ENCODE measurements at places on chromosomes 5 and 9.

GRCh38 chr9:107588393-107588792, 98.8 kb upstream of the KLF4 start:
- no peak for DNase-seq

DNA sequence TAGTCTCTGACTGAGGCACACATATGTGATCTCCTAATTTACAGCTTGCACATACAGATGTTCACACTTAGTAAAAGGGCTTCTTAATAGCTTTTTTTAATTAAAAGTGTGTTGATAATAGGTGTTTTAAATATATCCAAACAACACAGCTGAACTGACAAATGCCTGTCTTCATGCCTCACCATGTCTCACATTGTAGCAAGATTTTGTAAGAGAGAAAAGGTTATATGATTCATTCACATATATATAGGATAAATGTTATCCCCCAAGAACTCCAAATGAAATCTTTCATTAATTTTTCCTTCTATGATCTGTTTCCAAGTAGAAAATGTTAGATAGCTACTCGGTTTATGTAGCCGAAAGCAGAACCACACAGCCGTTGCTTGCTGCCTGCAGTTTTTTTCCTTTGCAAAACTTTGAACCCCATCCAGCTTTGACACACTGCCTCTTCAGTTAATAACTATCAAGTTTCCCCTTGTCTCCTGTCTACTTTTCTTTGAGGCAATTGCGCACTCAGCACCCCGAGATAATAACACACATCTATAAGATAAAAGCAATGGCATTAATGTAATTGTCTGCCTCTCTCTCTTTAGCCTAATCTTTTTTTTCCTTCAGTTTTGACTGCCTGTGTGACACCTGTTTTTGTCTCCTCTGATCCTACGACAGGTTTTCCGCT, 299.2 kb downstream of the BNC2 start:
- DNase-seq: no peak

- no peak for DNase-seq
These were observed 20.6 kb downstream of the DAP start for GRCh38 chr5:10740384-10740783.

DNA sequence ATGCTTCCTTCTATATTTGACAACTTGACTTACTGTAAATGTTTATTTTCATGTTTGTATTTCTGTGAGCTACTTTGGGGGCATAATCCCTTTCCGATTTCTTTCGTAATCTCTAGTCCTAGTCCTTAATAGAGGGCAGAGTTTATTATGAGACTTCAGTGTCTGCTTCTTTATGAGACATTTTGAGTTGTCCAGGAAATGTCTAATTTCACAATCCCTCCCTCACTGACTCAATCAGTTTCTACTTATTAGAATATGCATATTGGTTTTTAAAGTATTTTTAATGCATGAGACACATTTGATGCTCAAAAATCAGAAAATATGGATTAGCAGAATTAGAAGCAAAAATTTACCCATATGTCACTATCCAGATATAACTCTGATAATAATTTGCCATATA, 160.9 kb downstream of the FOCAD start:
- no peak for DNase-seq

- DNase-seq: no peak
These were observed 26.8 kb downstream of the ANKRD55 start for GRCh38 chr5:56206126-56206910.

DNA sequence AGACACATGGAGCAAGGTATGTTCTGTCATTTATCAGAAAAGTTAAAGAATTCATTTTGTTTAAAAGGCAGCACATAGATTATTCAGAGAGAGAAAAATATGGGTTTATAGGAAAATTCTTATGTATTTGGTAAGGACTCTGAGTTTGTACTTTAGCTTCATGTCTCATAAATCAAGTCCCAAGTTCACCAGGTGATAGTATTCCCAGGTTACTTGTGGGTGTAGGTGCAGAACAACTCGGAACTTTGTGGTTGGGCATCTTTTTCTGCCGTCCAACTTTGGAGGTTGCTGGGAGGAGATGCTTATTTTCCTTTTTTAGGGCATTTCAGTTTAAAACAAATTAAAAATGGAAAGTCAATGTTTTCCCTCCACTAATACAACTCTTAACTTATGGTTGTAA, 269.8 kb upstream of the DMRT1 start:
- no peak for DNase-seq

- no peak for DNase-seq
These were observed 2.7 kb downstream of the TNC start for GRCh38 chr9:115115117-115115880.

GRCh38 chr9:101650142-101650541, 55.4 kb upstream of the PPP3R2 start:
- no peak for DNase-seq

DNA sequence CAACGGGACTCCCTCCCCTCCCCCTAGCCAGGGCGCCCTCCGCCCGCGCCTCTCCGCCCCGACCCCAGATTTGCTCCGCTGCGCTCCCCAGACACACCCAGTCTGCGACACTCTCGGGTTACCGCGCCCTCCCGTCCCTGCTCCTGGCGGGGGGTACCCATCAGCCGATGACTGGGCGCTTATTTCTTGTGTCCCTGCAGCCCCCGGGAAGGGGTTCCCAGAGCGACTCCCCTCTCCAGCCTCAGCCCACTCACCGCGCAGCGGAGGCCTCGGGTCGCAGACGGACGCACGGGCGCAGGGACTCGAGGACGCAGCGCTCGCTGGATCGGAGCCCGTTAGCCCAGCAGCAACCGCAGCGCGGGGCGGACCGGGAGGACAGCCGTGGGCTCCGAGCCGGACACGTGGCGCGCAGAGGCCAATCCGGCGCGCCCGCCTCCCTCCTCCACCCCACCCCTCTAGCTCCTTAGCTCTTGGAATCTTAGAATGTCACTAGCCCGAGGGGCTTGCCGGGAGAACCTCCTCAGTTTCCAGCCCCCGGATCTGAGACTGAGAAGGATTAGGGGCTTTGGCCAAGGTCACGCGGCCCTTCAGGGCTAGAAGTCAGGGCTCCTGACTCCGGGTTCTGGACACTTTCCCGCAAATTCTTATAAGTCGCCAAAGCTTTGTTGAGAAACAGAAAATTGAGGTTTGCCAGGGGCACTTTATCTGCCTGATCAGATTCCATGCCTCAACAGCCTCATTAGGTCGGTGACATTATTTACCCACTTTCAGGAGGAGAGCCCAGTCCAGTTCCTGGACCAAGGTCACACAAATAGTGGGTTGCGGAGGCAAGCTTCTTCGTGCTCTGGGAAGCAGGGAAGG, at the start of gene ANXA6:
Gene ANXA6 (minus strand): TSS at position 354 of the 861 bp plus-strand sequence. CDS start 9,878 bp downstream, outside the sequence.
- DNase-seq: peak; percentile 68

GRCh38 chr5:92560698-92561401, 1020.2 kb downstream of the NR2F1-AS1 start:
- DNase-seq: no peak

DNA sequence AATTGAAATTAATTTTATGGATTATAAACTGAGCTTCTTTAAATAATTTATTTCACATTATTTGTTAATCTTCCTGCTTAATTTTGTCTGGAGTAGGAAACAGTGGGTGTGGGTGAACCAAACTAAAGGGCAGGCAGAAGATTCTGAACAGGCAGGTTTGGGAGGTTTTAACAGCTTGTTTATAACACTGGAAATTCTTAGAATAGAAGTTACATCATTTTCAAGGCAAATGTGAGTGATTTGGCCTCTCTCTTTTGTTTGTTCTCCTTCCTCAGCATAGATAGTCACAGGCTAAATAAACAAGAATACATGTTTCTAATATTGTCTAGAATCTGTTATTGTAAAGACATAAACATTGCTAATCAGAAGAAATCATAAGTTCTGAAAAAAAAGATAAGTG, 970.9 kb upstream of the NUDT12 start:
- DNase-seq: no peak

GRCh38 chr5:78523314-78524193, 125.0 kb downstream of the LHFPL2 start:
- no peak for DNase-seq

DNA sequence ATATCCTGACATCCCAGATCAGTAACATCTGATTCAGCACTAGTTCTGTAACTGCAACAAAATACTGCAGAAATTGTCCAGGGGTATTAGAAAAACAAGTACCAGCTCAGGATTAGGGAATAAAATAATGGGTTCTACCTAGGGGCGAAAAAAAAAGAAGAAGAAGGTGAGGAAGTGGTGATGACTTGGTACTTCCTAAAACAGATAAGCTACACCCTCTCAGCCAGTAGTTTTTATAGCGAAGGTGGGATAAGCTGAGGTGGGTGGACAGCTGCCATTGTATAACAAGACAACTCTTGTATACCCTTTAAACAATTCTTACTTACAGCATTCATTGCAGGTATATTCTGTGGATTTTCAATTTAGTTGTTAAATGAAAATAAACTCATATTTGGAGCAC, 19.1 kb downstream of the RAPGEF6 start:
- no peak for DNase-seq

DNA sequence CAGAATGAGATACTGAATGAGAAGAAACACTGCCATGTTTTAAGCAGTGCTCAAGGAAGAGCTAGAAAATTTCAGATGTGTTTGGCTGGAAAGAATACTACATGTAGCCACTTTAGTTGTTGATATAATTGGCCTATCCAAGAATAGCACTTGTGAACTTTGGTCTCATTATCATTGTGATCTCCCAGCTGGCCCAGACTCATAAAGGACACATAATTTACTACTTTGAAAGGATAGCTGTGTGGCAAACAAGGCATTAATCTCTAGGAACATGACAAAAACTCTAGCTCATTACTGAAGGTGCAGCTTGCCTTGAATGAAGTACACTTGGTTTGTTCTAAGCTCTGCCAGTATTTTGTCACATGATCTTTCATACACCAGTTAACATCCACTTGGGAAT, 356.3 kb downstream of the CSNK1G3 start:
- no peak for DNase-seq

DNA sequence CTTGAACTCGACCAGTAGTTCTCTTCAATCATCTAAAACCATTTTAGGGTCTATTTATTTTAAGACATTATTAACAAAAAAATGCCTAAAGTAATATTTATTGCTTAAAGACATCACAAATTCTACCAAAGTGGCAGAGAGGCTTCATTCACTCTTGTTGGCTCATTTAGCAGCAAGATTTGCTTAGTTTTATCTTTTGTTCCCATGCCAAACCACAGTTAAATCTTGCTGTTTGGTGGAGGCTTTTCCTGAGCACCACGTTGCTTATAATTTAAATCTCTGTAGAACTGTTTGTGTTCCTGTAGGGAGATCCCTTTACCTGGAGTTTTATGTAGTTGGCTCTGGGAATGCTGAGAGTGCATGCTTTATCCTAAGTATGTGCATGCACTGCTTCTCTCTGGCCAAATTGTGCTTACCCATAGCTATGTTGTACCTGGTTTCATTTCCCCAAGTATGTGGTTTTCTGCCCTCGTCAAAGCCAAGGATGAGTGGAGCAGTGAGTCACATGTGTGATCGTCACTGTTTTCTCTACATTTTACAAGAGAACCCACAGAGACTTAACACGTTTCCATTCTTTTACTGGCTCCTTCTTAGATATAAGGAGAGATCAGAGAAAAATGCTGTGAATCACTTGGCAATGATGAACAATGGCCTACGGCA, 42.1 kb upstream of the MAST4 start:
- DNase-seq: no peak

GRCh38 chr9:122131401-122132001, 28.1 kb downstream of the NDUFA8 start:
- no peak for DNase-seq

GRCh38 chr5:124740991-124741583, 5.4 kb downstream of the ZNF608 start:
- DNase-seq: no peak

Data from T-helper 1 cell (primary cell).